ENCODE measurements at places on chromosomes 16 and 17.
A peak's percentile ranks its signal among the peaks of the same experiment; 100 is the strongest.

GRCh38 chr17:3956983-3957382 is 7.3 kb downstream of the ATP2A3 start:
- DNase-seq, result no peak

GRCh38 chr16:2795395-2796143 is 2.7 kb upstream of the PRSS41 start:
- DNase-seq, result no peak

DNA sequence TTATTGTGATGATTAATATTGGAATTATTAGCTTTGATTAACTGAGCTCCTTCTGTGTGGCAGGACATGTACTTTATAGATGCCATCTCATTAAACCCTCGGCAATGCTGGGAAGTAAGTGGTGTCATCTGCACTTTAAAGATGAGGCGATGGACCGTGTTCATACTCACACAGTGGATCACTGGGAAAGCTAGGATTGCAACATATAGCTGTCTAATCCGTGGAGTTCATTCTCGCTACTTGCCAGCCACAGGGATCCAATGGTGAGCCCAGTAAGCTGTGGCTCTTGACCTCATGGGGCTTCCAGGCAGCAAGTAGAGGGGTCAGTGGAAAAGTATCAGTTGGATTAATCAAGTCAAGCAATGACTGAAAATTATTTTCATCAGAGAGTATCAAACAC is 587.9 kb downstream of the CDH13 start:
- no peak for DNase-seq

DNA sequence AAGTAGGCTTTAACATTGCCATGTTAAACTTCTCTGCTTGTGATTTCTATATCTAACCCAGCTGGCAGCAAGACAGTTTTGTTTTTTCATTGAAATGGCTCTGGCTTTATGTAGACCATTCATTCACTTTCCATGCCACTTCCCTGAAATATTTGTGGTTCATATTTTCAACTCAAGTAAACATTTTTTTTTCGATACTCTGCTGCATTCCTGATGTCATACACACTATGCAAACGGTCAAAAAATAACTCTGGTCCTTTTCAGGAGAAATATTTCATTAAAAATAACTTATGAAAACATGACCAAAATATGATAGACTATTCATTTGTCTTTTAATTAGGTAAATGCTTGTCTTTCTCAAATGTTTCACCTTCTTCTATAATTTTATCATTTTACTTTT is 116.3 kb downstream of the USP22 start:
- peak; percentile 54 for DNase-seq

DNA sequence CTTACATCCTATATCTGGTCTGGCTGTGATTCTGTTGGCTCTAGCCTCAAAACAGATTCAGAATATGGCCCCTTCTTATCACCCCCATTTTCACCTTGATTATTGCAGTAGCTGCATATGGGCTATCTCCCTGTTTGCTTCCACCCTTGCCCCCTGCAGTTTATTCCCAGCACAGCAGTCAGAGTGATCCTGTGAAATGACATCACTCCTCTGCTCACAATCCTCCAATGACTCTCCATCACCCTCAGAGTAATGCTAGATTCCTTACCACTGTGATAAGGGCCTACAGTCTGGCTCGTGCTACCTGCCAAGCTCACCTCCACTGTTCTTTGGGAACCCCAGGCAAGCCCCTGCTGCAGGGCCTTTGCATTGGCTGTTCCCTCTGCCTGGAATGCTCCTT is 92.5 kb downstream of the ASIC2 start:
- no peak for DNase-seq

DNA sequence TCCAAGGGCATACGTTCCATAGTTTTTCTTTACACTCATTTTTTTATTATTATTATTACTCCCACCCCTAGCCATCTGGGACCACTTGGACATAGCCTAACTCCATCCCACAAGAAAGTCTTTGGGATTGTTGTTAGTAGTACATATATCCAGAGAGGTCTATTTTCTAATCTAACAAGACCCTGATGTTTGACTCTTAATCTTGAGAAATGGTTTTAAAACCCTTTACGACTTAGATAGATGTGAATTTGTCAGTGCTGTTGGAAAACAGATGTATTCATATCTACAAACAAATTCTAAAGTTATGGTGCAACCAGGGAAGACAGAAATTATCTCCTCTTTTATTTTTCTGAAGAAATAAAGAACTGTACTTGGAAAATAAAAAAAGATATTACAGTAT is 197.8 kb downstream of the CDH11 start:
- DNase-seq, result no peak

- no peak for DNase-seq
Measured at GRCh38 chr17:74128456-74129211, 74.8 kb upstream of the RPL38 start.

- DNase-seq, result no peak
Measured at GRCh38 chr16:88963583-88963982, 13.4 kb downstream of the CBFA2T3 start.

- DNase-seq, result no peak
Measured at GRCh38 chr16:27776556-27777225, 226.7 kb downstream of the KATNIP start.

DNA sequence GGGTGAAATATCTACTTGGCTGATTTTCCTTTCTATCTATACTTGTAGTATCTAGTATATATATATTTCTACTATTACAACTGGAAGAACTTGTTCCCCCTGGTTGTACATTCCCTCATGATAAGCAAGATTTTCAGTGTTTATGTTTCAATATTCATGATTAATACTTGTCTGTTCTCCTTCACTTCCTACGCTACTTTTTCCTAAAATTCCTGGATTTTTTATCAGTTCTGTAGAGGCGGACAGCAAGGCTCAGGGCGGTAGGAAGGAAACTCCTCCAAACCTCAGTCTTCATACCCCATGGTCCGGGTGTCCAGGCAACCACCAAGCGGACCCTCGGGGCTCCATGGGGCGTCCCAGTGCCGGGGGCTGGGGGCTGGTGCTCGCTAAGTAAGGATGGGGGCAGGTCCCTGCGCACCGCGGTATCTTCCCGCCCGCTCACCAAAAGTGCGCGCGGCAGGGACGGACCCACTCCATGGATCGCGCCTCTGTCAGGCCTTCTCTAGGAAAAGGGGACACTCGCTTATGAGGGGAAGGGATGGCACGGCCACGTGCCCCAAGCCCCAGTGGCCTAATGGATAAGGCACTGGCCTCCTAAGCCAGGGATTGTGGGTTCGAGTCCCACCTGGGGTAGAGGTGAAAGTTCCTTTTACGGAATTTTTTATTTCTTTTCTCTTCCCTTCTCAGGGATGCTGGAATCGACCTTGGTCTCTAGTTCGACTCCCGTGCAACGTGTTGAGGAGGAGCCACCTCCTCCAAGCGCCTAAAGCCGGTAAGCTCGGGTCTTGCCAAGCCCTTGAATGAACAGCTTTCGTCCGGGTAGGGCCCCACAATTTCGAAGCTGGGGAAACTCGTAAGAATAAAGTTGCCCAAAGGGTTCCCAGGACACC is 13.2 kb downstream of the ATP5PD start:
- peak; percentile 89 for DNase-seq

- DNase-seq, result no peak
Measured at GRCh38 chr17:41419716-41420115, 4.7 kb downstream of the KRT37 start.

DNA sequence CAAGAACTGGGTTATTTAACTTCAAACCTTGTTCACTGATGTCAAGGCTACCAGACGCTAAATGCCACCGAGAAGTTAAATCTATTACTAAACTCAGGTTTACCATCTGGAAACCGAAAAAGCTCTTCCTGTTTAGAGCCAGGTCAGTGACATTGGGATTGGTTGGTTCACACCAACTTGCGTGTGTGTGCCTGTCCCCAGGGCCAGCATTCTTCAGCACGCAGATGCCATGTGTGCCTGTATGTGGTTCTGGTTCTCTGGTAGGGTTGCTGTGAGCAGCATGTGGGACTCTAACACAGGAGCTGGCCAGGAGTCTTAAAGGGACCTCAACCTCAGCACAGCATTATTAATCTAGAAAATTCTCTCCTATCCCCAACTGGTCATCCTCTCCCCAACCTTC is 18.1 kb upstream of the TBX2 start:
- peak; percentile 38 for DNase-seq

GRCh38 chr17:73645050-73645871 is 1.0 kb upstream of the SDK2 start:
- peak; percentile 32 for DNase-seq

DNA sequence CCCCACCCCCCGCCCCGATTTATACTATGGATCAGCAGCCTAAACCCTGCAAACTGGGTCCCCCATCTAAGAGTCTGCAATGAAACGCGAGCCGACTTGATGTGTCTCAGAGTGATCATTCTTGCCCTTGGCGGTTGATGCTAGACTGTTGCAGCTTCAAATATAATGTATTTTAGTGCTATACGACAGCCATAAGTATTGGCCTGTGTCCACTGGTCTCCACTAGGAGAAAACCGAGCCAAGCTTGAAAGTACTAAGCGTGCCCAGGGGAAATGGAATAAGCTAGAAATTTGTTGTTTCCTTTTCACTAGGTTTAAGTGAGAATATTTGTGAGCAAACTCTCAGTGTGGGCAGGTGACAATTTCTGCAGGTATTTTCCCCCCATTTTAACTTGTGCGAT is 711.2 kb downstream of the MAF start:
- DNase-seq, result no peak

DNA sequence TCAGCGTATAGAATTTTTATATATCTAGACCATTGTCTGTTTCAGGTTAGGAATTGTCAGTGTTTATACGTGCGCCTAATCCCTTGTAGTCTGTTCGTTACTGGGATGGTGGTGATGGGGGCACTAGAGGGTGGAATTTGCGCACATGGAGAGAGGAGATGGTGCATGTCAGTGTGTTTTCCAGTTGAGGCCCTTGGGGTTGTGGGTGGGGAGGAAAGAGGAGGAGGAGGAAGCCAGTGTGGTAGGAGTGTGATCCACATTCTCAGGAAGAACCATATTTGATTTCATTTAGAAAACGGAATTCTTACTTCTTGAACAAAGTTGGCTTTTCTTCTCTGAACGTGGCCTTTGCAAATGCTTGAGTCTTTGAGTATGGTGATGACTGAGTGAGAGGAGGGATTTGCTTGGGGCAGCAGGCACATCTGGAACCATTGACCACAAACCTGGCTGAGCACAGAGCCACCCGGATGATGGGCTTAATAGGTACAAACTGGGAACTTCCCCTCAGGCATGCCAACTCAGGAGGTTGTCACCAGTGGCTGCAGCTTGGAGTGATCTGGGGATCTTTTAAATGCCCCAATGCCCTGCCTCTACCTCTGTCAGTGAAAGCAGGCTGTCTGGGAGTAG is 98.9 kb downstream of the PRKCB start:
- no peak for DNase-seq

DNA sequence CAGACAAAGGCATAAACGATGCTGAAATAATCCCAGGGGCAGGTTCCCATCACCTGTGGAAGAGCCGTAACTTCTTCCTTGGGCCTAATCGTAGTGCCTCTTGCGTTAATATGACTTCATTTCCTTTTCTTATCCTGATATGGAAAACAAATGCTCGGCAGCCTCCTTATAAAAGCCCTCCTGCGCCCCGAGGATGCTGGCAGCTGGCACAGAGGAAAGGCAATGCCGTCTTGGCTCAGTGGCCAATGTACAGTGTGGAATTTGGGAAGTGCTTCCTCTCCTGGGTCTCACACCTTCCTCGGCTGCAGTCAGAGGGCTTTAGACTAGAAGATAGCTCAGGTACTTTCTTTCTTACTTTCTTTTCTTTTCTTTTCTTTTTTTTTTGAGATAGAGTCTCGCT is 3.4 kb downstream of the SCN4A start:
- DNase-seq, result no peak

GRCh38 chr17:10360578-10360977 is 12.2 kb downstream of the MYH13 start:
- no peak for DNase-seq

GRCh38 chr16:721765-722540 is 1.0 kb downstream of the ANTKMT start:
- DNase-seq, result no peak

GRCh38 chr17:58384897-58385296 is 32.4 kb downstream of the RNF43 start:
- no peak for DNase-seq

- no peak for DNase-seq
Measured at GRCh38 chr16:17027488-17028129, 443.2 kb downstream of the XYLT1 start.

DNA sequence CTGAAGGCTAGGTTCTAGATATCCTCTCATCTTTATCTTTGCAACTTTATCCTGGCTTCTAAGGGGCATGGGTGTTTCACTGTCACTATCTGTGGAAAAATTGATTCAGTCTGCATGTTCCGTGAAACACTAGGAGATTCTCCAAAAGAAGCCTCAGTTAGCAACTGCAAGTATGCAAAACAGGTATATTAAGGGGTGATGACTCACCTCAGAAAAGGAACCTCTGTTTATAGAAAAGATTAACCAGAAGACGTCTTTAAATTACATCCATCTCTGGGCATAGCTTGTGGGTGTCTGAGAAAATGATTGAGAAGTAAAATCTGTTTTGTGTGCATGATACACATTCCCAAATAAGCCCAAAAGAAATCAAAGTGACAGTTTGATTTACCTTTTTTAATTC is 353.8 kb upstream of the HSBP1 start:
- DNase-seq, result no peak

DNA sequence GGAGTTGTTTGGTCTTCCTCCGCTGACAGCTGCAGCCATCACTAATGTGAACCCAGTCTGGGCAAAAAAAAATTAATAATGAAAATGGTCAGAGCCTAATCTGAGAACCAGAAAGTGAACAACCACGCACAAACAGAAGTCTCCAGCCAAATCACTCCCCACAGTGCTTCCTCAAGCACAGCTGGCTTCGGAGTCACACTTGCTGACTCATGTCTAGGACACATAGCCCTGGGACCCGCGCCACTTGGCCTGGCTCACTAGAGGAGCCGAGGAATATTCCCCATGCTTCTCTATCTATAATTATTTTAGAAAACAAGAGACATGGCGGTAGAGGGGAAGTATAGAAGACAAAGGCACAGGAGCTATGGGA is 109.1 kb downstream of the ZFHX3 start:
- DNase-seq, result peak; percentile 91

GRCh38 chr17:68185820-68186219 is 62.0 kb upstream of the AMZ2 start:
- DNase-seq, result no peak

Measured in AG10803 (cell line).